ENCODE measurements at places on chromosomes 16 and 17.

- no peak for DNase-seq
These were observed 98.3 kb upstream of the CIBAR2 start for GRCh38 chr16:85210423-85211169.

GRCh38 chr17:75694536-75694935, 26.7 kb upstream of the ITGB4 start:
- DNase-seq = no peak

- peak; percentile 79 for DNase-seq
These were observed 18.9 kb downstream of the KSR1 start for GRCh38 chr17:27475070-27475673.

DNA sequence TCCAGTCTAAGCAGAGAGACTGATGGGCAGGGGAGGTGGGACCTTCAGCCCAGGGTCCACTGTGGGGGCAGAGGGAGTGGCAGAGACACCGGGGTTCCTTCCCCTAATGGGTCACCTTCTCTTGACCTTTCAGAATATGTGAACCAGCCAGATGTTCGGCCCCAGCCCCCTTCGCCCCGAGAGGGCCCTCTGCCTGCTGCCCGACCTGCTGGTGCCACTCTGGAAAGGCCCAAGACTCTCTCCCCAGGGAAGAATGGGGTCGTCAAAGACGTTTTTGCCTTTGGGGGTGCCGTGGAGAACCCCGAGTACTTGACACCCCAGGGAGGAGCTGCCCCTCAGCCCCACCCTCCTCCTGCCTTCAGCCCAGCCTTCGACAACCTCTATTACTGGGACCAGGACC, 2.8 kb downstream of the MIEN1 start:
- DNase-seq = no peak

DNA sequence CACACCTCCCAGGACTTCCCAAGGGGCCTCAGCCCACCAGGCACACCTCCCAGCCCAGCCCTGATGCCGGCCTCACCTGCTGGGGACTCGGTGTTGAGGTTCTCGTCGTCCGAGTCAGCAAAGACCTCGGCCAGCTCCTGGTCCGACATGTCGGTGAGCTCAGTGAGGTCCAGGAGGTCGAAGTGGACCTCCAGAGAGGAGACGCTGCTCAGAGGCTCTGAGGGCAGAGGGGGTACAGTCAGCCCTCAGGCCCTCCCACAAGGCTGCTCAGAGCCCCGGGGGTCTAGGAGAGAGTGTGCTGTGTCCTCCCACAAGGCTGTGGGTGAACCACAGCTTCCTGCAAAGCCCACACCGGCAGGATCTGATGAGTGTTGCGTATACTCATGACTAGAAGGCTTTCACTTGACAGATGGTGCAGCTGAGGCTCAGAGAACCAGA, 10.5 kb downstream of the DBNDD1 start:
- DNase-seq = peak; percentile 68

GRCh38 chr17:63345611-63346010, 100.5 kb downstream of the CYB561 start:
- DNase-seq = no peak

DNA sequence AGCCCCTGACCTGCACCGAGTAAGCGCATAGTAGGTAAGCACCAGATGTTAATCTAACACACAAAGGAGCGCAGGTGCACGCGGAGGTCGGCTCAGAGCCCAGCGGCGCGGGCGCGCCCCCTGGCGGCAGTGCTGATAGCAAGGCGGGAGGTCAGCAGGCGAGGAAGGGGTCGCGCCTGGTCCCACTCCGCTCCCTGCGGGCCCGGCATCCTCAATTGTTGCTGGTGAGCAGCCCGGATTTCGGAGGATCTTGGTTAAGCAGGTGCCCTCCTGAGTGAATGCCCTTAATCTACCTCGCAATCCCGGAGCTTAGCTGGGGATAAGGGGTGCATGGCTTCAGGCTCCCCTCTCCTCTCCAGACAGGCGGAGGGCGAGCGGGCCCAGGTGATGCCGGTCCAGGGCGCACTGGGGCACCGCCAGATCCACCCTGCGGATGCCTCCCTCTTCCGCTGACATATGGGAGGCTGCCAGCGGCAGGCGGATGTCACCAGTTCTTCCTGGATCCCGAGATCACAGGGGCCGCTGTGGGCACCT, 4.0 kb upstream of the WNT3 start:
- peak; percentile 27 for DNase-seq

GRCh38 chr17:60729854-60730253, 52.2 kb downstream of the BCAS3 start:
- no peak for DNase-seq

DNA sequence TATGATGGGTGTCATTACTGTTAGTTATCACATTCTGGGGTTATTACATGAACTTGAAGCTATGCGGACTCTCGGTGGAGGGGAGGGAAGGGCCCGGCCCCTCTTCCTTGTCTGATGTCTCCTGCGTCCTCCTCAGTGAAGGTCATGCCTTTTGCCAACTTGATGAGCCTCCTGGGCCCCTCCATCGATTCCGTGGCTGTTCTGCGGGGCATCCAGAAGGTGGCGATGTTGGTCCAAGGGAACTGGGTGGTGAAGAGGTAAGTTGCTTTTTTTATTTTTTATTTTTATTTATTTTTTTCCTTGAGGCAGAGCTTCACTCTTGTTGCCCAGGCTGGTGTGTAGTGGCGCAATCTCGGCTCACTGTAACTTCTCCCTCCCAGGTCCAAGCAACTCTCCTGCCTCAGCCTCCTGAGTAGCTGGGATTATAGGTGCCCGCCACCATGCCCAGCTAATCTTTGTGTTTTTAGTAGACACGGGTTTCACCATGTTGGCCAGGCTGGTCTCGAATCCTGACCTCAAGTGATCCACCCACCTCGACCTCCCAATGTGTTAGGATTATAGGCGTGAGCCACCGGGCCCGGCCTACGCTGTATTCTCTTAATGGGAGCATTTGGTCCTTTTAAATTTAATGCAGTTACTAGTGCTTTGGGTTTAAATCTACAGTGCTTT, 21.6 kb downstream of the POLR3E start:
- peak; percentile 68 for DNase-seq

GRCh38 chr17:17391668-17392370, 85.0 kb upstream of the MED9 start:
- DNase-seq = peak; percentile 69

GRCh38 chr17:66353937-66354401, 51.6 kb downstream of the PRKCA start:
- no peak for DNase-seq

DNA sequence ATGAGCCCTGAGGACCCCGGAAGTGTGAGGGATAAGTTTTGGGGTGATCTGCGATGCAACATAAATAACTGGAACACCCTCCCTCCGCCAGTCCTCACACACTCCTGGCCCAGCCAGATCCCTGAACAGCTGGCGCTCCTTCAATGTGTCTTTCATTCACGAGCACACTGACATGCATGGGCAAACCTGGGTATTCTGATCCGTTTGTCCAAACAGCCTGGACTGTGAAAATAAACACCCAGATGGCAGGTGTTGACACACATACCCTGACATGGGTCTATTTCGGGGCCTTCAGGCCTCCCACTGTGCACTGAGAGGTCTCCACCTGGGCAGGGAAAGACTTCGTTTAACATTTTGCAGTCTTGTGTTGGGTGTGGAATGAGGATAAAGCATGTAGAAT, 3.0 kb upstream of the CPNE2 start:
- no peak for DNase-seq

- no peak for DNase-seq
These were observed 14.8 kb upstream of the WFDC1 start for GRCh38 chr16:84279881-84280280.

- no peak for DNase-seq
These were observed 5.6 kb downstream of the FMNL1 start for GRCh38 chr17:45227101-45227925.

GRCh38 chr17:27783440-27784350, 16.6 kb downstream of the NOS2 start:
- no peak for DNase-seq

GRCh38 chr17:59434429-59434828, 103.0 kb downstream of the YPEL2 start:
- DNase-seq = no peak

- DNase-seq = no peak
These were observed 140.7 kb downstream of the IRX3 start for GRCh38 chr16:54145881-54146280.

DNA sequence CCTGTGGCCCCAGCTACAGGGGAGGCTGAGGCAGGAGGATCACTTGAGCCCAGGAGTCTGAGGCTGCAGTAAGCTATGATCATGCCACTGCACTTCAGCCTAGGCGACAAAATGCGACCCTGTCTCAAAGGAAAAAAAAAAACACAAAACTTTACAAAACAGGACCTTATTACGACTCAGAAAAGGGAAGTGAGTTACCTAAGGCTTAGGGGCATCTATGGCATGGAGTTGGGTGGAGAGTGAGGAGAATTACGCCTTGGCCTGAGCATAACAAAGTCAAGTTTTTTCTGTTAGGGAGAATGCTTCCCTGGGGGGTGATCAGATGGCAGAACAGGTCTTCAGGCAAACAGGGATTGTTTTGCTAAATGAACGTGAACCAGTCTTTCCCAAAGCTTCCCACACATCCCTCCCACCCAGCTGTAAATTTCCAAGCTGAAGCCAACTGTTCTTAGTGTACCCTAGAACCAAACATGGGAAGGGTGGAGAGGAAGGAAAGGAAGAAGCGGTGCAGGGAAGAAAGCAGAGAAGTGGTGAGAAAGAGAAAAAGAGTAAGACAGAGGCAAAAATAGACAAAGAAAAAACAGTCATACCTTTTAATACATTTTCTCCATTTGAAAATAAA, 24.6 kb upstream of the TNRC6C start:
- no peak for DNase-seq

All from activated naive CD4-positive, alpha-beta T cell treated with Interleukin-2 at 50 U/mL for 16 hours (primary cell).